Coronary artery (tissue), 2 donors: ENCODE measurements at places on chromosomes 13 and 19.

GRCh38 chr13:78606471-78607408 is 3.4 kb upstream of the POU4F1 start:
- no peak for DNase-seq

DNA sequence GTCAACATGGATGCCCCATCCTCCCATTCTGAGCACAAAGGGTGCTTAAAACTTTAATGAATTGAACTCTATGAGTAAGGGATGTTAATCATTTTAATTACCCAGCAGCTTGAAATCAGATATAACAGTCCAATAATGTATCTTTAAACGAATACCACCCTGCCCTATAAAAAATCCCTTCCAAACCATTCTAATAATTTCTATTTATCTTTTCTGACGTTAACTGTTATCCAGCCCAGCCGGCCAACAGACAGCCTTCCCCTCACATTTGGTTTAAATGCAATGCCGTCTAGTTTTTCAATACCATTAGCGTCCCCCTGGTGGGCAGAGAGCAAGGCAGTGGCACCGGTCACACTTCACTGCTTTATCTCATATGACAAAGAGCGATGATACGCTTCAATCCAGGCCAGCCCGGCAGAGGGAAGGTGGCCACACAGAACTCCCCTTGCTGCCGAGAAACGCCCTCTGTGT is 402.2 kb upstream of the ZNF507 start:
- no peak for DNase-seq

DNA sequence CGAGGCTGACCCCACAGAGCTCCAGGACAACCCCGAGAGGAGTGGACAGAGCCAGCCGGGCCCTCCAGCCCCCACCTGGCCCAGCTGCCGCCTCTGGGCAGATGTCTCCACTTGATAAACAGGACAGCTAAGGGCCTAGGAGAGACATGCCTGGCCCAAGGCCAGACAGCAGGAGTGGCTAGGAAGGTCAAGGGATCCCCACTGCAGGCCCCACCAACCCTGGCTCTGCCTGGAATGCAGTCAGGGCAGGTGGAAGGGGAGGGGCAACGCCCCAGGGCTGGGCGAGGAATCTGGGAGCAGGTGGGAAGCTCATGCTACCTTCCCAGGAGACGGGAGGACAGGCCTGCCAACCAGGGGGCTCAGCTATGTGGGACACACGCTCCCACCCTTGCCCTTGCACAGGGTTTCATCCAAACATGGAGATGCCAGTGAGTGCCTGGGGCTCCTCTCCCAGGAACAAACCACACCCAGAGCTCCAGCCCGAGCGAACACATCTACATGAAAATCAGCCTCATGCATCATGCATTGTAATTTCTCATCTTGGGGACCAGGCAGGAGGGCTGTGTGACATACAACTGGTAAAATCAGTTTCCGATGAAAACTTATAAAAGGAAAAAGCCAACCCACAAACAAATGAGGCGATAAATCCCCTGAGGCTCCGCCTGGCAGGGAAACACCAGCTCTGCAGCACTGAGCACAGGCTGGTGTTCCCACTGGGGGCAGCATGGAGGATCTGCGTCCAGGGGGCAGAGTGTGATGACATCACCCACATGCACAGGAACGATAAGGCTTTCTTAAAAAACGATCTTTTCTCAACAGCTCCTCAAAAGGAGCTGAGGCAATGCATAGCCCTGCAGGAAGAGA is 25.0 kb downstream of the SH3GL1 start:
- no peak for DNase-seq

DNA sequence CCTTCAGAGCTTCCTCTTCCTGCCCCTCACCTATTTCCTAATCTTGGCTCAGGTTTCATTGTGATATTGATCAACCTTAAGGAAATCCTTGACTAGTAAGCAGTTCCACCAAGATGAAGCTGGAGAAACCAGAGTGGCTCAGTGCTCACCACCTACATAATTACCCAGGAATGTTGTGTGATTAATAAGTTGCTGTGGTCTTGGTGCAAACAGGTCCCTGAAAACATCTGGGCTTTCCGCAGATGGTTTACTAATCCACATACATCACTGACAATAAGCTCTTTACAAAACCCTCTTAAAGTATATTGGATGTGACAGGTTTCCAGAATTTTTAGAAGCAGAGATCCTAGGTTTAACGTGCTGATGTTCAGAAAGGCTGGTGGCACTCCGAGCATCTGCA is 8.6 kb upstream of the SERP2 start:
- no peak for DNase-seq

GRCh38 chr13:43009506-43009905 is 13.9 kb upstream of the DNAJC15 start:
- no peak for DNase-seq

GRCh38 chr13:77596777-77597176 is 61.3 kb downstream of the SCEL start:
- no peak for DNase-seq

DNA sequence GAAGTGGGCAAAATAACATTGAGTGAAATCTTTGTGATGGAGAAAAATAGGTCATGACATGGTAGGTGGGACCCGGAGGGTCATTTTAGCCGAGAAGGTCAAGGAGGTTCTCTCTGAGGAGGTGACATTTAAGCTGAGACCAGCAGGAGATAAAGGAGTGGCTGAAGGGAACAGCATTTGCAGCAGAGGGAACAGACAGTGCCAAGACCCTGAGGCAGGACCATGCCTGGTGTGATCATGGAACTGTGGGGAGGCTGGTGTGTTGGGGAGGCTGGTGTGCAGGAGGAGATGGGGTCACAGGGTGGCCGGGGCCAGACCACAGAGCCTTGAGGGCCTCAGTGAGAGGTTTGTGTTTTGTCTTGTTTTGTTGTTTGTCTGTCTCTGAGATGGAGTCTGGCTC is 59.4 kb upstream of the KLF2 start:
- DNase-seq, result no peak

DNA sequence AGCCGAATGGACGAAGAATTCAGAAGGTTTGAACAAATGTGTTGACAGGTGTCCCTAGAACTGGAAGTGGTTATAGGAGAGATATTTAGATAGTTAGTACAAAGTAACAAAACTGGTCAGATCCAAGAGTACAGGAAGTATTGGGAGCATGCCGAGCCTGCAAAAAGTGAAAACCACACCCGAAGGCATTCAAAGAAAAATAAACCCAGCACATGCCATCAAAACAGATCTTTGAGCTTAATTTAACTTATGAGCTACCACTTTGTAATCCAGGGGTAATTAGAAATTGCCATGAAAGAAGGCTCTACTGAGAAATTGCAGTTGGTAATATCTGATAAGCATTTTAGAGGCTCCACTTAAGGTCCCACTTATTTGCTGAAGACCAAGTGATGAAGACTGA is 214.2 kb downstream of the DNAJC15 start:
- no peak for DNase-seq

DNA sequence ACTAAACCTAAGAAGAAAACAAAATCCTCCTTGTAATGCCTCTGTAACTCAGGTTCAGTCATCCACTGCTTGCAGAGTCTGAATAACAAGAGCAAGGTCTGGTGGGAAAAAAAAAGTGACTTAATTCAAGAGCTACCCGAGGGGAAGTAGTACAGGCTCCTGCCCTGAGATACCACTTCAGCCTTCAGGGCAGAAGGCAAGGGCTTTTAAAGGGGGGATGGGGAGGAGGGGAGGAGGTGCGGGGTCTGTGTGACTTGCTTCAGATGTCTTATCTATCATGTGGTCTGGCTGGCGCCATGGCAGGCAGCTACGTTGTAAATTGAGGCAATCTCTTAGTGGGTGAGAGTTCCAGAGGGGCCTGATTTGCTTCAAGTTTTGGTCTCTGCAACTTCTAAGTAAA is 66.7 kb downstream of the LRRC63 start:
- DNase-seq, result no peak

- DNase-seq, result no peak
Observed at GRCh38 chr13:39879286-39880035, 224.0 kb downstream of the COG6 start.

GRCh38 chr13:19592657-19593180 is 31.4 kb upstream of the TPTE2 start:
- DNase-seq, result no peak

DNA sequence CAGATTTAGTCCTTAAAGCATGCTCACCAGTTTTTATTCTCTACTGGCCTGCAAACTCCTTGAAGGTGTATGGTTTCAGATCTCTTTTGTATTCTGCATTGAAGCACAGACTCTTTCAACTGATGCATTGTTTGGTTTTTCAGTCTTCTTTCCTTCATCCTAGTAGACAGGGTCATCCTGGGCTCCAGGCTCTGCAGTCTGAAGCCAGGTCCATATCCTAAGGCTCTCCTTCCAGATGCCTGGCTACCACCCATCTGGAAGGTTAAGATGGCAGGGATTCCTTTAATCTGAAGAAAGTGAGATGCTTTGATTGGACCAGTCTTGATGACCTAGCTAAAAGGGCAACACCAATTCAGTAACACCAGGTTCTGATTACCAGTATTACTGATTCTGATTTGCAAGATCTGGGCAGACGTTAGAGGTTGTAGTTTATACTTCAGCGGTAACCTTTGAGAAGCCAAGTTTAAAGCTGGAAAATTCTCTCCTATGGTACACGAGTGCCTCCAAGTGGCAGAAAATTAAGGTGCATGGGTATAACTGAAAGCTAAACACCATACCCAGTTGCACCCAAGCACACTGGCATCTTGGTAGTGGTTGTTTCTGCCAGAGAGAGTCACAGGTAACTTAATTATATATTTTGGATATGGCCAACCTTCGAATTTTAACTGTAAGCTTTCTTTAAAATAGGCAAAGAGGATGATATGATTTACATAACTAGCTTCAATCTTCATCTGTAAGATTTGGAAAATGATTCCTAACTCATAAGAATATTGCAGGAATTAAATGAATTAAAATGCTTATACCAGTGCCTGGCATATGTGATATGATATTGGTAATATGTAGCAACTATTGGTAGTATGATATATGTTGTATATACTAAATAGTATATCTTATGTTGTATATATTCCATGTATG is 1651.9 kb upstream of the MIR17HG start:
- no peak for DNase-seq

- no peak for DNase-seq
Observed at GRCh38 chr19:44648631-44649251, 5.0 kb downstream of the PVR start.

GRCh38 chr13:79353693-79354092 is 52.4 kb downstream of the RBM26 start:
- no peak for DNase-seq

DNA sequence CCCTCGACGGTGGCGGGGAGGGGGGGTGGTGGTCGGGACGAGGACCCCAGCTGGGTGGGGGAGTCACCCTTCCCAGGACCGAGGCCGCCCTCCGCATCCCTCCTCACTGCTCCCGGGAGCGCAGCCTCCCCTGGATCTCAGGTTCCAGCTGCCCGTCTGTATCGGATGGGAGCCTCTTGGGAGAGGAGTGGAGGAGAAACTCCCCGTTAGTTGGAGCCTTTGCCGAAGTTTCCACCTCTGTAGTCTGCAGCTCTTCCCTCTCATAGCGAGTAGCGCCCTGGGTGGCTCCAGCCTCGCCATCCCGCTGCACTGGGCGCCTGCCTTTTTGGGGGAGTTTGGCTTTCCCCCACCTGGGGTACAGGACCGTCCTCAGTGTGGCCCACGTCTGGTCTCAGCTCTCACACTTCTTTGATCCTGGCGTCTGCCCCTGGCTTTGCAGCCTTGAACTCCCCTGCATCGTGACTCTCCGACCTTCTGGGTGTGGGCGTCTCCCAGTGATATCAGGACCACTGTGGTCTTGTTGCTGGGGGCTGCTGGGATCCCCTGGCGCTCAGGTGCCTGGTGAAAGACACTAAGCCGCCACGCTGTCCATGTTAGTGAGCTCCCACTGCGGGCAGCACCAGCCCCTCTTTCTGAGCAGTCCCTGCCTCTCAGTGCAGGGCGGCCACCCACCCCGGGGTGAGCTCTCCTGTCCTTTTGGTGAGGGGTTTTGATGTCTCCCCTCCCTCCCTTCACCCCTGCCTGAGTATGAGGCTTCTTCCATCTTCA is 1.1 kb downstream of the CNOT3 start:
- DNase-seq, result no peak

GRCh38 chr13:49421391-49421790 is 22.5 kb downstream of the CAB39L start:
- no peak for DNase-seq

DNA sequence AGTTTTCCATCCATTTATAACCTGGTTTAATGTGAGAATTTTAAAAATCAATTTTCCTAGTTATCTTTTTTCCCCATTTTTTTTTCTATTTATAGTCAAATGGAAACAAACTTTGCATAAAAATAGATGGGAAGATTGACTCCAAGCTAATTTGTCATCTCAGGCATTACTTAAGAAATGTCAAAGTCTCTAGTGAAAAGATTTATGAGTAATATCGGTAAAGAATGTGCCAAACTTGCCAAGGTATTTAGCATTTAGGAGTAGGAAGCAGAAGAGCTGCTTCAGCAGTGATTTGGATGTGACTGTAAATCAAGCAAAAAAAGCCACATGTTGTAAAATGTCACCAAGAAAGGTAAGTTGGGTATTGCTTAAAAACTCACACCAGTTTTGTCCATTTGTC is 108.6 kb downstream of the LACC1 start:
- no peak for DNase-seq

- no peak for DNase-seq
Observed at GRCh38 chr13:85615031-85615430, 184.2 kb downstream of the SLITRK6 start.

- no peak for DNase-seq
Observed at GRCh38 chr19:41386442-41386841, 10.1 kb downstream of the TMEM91 start.

- no peak for DNase-seq
Observed at GRCh38 chr19:14385492-14385891, 4.2 kb downstream of the ADGRE5 start.

DNA sequence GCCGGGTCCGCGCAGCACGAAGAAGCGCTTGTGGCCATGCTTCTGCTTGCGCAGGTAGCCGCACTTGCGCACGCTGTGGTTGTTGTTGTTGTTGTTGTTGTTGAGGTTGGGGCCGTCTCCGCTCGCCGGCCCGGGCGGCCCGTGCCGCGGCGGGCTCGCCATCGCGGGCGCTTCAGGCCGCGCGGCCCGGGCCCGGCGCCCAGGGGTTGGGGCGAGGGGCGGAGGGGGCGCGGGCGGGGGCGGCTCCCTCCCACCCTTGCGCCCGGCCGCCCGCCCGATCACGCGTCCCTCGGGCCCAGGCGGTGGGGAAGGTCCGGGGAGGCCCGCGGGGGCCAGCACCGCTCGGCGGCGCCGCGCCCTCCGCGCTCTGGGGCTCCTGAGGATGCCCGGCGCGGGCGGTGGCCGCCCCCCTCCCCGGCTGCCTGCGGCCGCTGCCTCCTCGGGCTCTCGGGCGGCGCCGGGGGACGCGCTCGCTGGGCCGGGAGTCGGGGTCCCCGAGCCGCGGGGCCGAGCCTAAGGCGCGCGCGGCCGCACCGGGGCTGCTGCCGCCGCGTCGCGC is 412 bp downstream of the IRS2 start:
- DNase-seq, result no peak

GRCh38 chr13:112683581-112683980 is 6.3 kb upstream of the ATP11A start:
- no peak for DNase-seq

DNA sequence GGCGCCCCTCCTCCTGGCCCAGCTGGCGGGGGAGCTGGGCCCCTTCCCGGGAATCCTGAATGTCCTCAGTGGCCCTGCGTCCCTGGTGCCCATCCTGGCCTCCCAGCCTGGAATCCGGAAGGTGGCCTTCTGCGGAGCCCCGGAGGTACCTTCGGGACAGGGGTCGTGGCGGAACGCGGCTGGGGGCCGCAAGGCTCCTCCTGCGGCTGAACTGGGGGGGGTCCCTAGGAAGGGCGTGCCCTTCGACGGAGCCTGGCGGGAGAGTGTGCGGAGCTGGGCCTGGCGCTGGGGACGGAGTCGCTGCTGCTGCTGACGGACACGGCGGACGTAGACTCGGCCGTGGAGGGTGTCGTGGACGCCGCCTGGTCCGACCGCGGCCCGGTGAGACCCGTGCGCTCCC is 8.6 kb downstream of the ALDH16A1 start:
- no peak for DNase-seq

GRCh38 chr19:53917356-53917755 is 8.3 kb downstream of the CACNG7 start:
- no peak for DNase-seq
